Activated CD4-positive, alpha-beta T cell treated with anti-CD3 and anti-CD28 coated beads for 48 hours (primary cell): ENCODE measurements at places on chromosomes 7 and 10.

GRCh38 chr10:102603946-102604345 lies 40.3 kb upstream of the TRIM8 start:
- no peak for DNase-seq

DNA sequence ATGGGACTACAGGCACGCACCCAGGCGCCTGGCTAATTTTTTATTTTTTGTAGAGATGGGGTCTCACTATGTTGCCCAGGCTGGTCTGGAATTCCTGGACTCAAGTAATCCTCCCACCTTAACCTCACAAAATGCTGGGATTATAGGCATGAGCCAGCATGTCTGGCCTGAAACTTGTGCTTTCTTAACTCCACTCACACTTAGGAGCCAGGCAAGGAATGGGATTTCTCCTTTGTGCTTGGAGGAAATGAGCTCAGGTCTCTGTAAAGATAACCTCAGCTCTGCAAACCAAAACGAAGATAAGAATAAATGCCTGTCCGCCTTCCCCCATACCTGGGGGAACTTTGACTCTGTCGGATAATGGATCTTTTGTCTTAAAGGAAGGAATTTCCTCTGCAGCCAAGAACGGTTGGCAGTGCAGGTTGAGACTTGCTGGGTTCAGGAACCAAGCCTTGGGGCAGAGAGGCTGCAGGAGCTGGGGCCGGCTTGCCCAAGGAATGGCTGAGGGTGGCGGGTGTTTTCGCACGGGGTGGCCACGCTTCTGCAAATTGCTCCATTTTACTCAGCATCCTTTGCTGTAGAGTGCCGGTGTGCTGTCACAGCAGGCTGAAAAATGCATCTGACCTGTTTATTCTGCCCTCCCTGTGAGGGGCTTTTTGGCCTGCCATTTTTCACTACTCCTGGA lies 174.2 kb downstream of the KIAA1217 start:
- peak; percentile 29 for DNase-seq

- peak; percentile 68 for DNase-seq
These were observed 1.2 kb downstream of the MARCHF5 start for GRCh38 chr10:92291921-92292845.

GRCh38 chr10:72462261-72462660 lies 107.5 kb upstream of the DNAJB12 start:
- DNase-seq = no peak

GRCh38 chr10:107653832-107654287 lies 489.4 kb upstream of the SORCS1 start:
- DNase-seq = no peak

DNA sequence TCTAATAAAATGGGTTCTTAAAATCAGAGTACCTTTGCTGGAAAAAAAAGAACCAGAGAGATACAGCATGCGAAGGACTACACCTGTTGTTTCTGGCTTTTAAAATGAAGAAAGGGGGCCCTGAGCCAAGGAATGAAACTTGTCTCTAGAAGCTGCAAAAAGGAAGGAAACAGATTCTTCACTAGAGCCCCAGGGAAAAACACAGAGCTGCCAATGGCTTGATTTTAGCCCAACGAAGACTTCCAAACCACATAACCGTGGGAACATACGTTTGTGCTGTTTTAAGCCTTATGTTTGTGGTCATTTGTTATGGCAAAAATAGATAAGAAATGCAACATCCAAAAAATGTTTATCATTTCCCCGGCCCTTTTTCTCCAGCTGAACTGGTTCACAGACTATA lies 780.0 kb downstream of the SORCS1 start:
- DNase-seq = no peak

- no peak for DNase-seq
These were observed 6.5 kb downstream of the ELFN1 start for GRCh38 chr7:1676550-1677078.

- no peak for DNase-seq
These were observed 51.7 kb downstream of the SMURF1 start for GRCh38 chr7:99092064-99092720.
